Activated naive CD8-positive, alpha-beta T cell treated with anti-CD3 and anti-CD28 coated beads, Interleukin-2, amount 50 U/mL, for 16 hours (primary cell): ENCODE measurements at places on chromosomes 3 and 15.
A peak's percentile ranks its signal among the peaks of the same experiment; 100 is the strongest.

DNA sequence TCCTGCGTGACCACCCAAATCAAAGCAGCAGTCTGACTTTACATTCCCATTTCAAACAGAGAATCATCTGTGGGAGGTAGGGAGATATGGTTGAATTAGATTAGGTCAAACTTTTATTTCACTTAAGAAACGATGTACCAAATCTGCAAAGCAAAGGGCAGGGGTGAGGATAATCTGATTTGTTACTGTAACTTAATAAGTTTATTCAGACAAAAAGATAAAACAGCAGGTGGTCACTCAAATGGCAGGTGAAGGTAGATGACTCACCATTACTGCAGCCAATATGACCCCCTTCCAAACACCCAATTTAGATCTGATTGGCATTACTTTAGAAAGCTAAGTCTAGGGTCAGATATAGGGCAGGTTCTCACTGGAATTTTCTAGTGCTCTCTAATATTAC lies 651.0 kb upstream of the NAALADL2 start:
- DNase-seq: no peak

DNA sequence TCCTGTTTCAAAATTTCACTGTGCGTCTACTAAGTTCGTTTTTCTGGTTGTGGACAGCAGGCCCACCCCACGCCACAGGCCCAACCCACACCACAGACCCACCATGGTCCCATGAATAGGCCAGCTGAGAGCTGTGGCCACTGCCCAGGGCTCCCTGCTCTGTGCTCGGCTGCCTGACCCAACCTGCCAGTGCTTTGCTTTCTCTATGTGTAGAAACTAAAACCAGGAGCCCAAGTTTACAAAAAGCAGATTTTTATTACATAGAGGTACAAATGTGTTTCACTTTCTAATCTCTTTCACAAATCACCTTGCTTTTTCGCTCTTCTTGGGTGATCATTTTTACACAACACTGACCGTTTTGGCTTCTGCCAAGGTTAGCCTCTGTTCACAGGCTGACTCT lies 69.1 kb downstream of the HERC2 start:
- DNase-seq: no peak

GRCh38 chr3:151197981-151198767 lies 4.8 kb downstream of the GPR171 start:
- DNase-seq: no peak

GRCh38 chr3:126527455-126528211 lies 3.7 kb downstream of the CHST13 start:
- no peak for DNase-seq

DNA sequence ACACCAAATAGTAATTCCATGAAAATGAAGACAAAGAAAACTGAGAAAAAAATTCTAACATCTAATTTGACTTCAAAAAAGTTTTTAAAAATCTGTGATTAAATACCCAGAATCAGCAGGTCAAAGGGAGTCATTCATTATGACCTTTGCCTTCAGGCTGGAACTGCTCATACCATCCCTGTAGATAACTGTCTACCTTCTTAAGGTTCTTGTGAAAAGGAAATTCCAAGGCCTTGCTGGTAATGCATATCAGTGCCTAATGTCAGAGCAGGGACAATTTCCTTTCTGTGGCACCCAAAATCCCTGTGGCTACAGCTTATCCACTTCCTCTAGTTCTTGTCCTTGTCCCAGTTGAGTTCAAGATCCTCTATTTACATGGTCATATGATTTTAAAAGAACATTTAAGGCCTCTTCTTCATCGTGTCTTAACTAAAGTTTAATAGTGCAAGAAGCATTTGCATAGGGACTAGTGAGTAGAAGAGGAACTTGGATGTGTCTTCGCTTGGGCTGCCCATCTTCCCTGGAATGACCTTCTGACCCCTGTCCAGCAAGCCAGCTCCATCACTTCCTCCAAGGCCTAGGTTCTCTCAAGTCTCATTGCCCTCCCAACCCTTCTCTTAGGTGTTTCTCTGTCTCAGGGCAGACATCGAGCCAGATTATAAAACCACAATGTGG lies 8.7 kb upstream of the PLCL2 start:
- DNase-seq: no peak

GRCh38 chr3:145893331-145893730 lies 267.7 kb downstream of the PLOD2 start:
- no peak for DNase-seq

- DNase-seq: no peak
These were observed 15.3 kb upstream of the EPHB3 start for GRCh38 chr3:184546252-184546651.

GRCh38 chr3:64167351-64167750 lies 57.9 kb downstream of the PRICKLE2 start:
- DNase-seq: no peak

GRCh38 chr3:192848371-192849233 lies 69.1 kb downstream of the MB21D2 start:
- DNase-seq: no peak

DNA sequence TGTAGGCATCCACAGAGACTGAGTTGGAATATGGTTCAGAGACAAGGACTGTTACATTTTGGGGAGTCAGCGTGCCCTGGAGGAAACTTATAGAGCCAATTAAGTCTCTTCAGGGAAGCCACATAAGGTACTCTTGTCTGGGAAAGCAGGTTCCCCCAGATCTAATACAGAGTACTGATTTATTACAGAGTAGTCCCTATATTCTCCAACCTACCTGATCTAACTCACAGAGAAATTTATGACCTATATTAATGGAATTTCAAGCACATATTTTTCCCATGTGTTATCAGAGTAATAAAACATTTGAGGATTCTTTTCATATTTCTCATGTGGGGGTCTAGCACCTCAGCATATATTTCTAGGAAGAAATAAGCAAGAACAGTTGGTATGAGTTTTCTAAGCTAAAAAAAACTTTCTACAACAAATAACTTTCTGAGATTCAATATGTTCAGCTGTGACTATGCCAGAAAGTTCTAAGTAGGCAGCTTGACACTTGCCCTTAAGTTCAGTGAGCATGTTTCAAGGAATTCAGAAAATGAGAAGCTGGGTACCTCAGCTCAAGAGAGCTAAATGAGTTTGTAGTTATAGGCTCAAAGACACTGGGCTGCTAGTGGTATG lies 75.3 kb upstream of the COL8A1 start:
- no peak for DNase-seq

DNA sequence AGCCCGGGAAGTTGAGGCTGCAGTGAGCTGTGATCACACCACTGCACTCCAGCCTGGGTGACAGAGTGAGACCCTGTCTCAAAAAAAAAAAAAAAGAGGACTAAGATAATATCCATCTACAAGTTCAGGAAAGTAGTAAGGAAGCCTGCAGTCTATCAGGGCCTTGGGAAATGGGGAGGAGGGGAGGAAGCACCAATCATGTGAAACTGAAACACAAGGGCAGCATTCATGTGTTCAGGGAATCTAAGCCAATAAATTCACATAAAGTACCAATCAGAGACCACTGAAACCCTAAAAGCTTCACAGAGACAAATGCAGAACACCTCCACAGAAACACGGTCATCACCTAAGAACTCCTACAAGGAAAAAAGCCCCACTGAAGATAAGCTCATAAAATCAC lies 22.9 kb upstream of the HHATL start:
- no peak for DNase-seq

DNA sequence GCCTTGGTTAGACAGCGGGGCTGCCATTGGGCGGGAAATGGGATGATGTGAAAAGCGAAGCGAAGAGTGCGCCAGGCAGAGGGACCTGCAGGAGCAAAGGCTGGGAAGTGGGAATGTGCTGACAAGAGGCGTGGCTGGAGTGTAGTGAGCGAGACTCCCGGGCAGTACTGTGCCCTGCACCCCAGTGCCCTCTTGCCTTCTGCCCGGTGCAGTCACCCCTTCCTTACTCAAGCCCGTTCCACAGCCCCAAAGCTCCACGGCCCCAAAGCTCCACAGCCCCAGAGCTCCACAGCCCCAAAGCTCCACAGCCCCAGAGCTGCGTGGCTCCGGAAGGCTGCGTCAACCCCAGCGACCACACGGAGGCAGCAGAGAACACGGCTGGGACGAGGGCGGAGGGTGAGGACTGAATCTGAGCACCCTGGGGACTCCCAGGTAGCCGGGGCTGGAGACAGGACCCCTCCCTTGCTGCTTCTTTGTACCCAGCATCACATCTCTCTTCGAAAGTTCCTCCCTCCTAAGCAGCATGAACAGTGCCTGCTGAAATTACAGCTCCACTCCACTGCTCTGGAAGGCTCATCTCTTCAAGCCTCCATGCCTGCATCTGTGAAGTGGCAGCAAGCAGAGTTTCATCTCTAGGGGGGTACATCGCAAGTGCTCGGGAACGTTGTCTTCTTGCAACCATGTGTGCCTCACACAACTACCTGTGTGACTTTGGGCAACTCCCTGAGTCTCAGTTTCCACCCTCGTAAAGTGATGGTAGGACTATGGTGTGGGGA lies 108.9 kb downstream of the FBLN2 start:
- peak; percentile 34 for DNase-seq

DNA sequence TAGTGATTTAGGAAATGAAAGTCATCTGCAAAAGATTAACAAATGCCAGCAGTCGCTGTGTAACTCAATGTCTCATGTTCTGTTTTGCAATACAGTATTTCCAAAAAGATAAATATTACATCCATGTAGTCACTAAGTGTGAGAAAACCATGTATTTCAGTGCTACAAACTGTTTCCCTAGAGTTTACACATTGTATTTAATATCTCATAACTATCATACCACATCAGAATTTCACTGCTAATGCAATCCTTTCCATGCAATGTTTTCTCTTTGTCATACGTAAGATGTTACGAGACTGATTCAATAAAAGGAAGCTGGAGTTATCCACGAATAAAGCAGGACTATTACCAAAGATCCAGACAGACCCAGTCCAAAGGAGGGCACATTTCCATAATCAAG lies 269.4 kb downstream of the GBE1 start:
- DNase-seq: no peak

GRCh38 chr3:195757438-195757770 lies 36.6 kb downstream of the MUC20 start:
- DNase-seq: no peak
